Stimulated activated CD4-positive, alpha-beta T cell treated with anti-CD3 and anti-CD28 coated beads, Interleukin-4, amount 100 ng/mL, for 48 hours (primary cell): ENCODE measurements at places on chromosomes 16 and 17.

GRCh38 chr16:57253466-57253865 lies 8.4 kb downstream of the ARL2BP start:
- no peak for DNase-seq

- DNase-seq = no peak
These were observed 24.0 kb downstream of the CEP295NL start for GRCh38 chr17:78878871-78879527.

- DNase-seq = no peak
These were observed 26.5 kb downstream of the YPEL2 start for GRCh38 chr17:59357929-59358328.

DNA sequence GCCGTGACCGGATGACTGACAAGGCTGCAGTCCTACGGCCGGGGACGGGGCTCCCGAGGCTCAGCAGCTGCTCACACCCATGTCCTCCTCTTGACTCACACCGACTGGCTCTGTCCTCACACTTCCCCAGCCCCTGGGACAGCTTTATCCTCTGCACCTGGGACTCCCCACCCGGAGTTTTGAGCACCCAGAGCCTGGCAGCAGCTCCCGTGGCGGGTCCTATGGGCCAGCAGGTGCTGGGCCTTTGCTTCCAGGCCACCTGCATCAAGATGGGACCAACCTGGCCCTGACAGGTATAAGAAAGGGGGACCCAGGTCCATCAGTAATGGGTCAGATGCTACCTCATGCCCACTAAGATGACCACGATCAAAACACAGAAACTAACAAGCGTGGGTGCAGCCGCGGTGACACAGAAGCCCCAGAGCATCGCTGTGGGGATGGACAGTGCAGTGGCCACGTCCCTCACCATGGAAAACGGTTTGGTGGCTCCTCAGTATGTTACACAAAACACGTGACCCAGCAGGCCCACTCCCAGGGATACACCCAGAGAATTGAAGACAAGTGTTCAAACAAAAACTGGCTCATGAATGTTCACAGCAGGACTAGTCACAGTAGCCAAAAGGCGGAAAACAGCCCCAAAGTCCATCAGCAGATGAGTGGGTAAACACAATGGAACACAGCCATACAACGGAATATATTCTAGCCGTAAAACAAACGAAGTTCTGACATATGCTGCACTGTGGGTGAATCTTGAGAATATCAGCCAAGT lies 3.3 kb upstream of the NOTUM start:
- DNase-seq = no peak

- no peak for DNase-seq
These were observed 4.7 kb downstream of the DNAH17 start for GRCh38 chr17:78572239-78573205.

DNA sequence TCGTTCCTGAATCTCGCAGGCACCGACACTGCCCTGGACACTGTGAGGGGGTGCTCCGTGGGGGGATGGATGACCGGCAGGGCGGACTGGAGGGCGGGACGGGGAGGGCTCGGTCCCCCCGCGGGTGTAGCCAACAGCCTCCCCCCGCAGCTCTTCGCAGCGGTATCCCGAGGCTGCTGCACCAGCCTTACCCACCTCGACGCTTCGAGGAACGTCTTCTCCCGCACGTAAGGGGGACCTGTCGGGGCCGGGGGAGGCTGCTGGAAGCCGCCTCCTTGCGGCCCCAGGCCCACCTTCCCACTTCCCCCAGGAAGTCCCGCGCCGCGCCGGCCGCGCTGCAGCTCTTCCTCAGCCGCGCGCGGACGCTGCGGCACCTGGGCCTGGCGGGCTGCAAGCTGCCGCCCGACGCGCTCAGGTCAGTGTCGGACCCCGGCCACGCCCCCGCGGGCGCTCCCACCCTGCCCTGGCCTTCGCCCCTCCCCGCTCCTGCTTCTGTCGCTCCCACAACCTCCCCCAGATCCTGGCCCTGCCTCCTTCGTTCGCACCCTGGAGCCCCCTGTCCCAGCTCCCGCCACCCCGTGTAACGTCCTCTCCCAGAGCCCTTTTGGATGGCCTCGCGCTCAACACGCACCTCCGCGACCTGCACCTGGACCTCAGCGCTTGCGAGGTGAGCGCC lies 3.3 kb downstream of the CARMIL2 start:
- DNase-seq = no peak

GRCh38 chr17:27984816-27985215 lies 57.7 kb upstream of the NLK start:
- no peak for DNase-seq

DNA sequence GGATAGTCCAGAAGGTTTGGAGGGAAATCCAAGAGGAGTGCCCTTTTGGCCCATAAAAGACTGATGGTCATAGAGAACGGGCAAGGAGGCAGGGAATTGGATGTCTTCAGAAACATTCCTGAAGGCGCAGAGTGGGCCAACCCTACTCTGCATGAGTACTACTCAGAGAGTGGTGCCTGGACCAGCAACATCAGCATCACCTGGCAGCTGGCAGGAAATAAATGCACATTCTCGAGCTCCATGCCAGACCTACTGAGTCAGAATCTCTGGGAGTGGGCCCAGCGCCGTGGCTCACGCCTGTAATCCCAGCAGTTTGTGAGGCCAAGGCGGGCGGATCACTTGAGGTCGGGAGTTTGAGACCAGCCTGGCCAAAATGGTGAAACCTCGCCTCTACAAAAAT lies 27.1 kb upstream of the SLC39A11 start:
- no peak for DNase-seq

DNA sequence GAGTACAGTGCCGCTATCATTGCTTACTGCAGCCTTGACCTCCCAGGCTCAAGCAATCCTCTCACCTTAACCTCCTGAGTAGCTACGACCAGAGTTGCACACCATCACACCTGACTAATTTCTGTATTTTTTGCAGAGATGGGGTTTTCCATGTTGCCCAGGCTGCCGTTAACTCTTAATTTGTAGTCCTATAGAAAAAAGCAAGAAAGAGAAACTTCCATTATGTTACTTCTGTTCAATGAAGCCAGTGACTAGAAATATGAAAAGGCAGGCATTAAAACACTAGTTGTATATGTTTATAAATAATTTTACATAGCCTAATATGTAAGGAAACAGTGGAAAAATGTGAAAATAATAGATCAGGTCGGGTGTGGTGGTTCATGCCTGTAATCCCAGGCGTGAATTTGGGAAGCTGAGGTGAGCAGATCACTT lies 9.7 kb downstream of the RAD51C start:
- no peak for DNase-seq

DNA sequence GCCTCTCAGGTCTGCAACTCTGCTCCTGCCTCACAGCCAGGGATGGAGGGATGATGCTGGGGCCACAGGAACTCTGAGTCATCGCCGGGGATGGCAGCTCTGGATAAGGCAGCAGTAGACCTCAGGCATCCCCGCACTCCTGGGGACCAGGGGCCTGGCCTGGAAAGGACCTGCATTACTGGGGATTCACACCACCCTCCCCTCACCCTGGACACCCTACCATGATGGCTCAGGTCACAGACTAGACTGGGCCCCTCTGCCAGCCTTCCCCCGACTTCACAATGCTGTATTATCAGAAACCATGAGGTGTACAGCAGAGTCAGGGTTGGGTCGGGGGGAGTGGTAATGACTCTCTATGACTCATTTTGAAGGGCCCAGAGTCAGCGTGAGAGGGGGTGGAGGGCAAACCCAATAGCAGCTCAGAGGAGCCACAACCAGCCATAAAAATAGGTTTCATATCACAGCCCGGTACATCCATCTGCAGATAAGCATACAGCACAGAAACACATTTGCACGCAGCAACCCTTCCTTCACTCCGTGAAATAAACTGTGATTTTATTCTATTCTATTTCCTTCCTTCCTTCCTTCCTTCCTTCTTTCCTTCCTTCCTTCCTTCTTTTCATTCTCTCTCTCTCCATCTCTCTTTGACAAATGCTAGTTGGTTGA lies 28.8 kb downstream of the DYNLRB2 start:
- peak; percentile 56 for DNase-seq

DNA sequence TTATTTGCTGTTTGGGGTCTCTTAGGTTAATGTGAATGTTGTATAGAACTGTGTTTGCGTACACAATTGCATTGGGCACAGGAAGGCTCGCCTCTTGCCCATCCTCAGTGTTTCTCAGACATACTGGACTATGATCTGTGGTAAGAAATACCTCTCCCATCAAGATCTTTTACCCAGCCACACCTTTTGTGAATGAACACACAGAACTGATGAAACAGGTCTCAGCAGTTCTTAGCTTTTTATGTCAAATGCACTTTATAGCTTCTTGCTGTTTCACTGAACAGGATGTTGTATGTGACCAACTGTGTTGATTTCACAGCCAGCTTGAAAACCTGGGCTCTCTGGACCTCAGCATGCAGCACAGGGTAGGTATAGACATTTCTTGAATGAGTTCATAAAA lies 31.5 kb downstream of the HAPSTR1 start:
- DNase-seq = no peak

- peak; percentile 27 for DNase-seq
These were observed 27.1 kb upstream of the LASP1NB start for GRCh38 chr17:38898291-38898679.

DNA sequence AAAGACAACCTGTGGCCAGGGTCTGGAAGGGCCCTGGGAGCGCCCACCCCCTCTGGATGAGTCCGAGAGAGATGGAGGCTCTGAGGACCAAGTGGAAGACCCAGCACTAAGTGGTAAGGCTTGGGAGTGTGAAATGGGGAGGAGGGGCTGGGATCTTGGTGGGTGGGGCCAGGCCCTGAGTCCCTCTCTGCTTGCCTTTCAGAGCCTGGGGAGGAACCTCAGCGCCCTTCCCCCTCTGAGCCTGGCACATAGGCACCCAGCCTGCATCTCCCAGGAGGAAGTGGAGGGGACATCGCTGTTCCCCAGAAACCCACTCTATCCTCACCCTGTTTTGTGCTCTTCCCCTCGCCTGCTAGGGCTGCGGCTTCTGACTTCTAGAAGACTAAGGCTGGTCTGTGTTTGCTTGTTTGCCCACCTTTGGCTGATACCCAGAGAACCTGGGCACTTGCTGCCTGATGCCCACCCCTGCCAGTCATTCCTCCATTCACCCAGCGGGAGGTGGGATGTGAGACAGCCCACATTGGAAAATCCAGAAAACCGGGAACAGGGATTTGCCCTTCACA lies 1.2 kb upstream of the STARD3 start:
- DNase-seq = no peak

DNA sequence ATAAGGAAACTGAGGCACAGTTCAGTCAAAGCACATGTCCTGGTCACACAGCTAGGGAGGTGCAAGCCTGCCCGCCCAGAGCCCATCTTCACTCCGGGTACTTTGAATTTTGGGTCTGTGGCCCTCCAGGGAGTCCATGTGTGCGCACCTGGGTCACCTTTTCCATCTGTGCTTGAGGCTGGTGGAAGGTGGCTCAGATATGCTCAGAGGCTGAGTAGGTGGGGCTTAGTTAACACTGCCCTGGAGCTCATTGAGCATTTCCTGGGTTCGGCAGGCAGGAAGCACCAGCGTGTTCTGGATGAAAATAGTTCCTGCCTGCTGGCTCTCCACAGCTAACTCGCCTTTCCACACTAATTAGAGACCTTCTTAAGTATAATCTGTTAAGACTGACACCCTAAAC lies 19.2 kb downstream of the FAM234A start:
- no peak for DNase-seq

- no peak for DNase-seq
These were observed 39.2 kb upstream of the GSE1 start for GRCh38 chr16:85573696-85574641.

DNA sequence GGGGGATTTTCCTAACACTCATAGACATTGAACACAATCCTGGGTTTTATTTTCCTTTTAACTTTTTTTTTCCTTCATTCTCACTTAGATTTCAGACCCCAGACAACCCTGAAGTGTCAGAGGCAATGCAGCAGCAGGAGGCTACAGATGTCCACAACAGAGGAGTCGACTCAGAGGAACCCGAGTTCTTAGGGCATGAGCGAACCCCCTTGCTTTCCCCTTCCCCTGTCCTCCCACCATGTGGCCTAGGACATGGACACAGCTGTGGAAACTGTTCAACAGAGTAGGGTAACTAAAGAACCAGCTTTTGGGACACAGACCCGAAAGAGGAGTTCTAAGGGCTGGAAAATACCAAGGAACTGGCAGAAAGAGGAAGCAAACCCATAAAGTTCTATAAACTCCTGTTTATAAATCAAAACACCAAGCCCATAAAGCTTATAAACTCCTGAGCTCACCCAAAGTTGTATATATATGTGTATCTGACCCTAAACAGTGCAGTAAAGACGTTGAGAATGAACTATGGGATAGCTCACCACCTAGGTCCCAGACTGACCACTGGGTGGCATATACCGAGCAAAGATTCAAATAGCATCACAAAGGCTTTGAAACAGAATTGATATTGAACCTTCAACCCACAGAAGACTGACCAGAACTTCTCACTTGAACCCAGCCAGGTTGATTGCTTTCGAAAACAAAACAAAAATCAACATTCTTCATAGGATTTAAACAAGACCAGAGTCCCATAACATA lies 33.9 kb downstream of the CMTM4 start:
- DNase-seq = no peak

DNA sequence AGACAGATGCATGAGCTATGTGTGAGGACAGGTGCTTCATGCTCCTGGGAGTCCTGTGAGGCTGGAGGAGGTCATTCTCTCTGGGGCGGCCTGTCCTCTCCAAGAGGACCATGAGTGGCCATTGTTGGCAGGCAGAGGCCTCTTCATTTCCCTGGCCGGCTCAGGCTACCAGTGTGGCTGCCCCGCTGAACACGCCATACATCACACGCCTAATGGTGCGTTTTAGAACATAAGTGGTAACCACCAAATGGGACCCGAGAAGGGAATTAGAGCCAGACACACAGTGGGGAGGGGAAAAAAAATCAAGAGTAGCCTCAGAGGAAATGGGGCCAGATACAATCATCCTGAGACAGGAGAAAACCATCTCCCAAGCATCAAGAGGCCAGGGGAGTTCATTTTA lies 140.0 kb downstream of the SPACA3 start:
- DNase-seq = no peak

DNA sequence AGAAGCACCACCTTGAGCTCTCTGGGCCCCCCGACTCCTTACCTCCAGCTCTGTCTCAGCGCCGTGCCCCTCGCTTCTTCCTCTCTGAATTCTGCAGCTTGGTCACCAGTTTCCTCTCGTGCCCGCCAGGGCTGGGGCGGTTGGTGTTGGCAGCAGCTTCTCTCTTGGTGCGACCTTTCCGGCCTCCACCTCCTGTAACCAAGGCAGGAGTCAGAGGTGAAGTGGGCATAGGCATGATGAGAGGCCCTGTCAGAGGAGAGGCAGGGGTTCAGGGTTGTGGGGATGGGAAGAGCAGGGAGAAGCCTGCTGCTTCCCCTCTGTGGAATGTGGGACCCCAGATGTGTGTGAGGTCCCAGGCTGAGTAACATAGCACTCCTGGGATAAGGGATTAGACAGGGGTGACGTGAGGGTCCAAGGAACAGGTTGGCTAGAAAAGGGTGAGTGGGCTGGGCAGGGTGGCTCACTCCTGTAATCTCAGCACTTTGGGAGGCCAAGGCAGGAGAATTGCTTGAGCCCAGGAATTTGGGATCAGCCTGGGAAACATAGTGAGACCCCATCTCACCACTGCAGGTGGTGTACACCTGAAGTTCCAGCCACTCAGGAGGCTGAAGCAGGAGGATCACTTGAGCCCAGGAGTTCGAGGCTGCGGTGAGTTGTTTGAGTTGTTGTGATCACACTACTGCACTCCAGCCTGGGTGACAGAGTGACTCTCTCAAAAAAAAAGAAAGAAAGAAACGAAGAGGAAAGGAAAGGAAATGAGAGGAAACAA lies 626 bp downstream of the NUPR1 start:
- DNase-seq = no peak

- no peak for DNase-seq
These were observed 62.9 kb downstream of the SMPD3 start for GRCh38 chr16:68385371-68385770.
